ENCODE measurements at places on chromosomes 4 and X. TPM values are rescaled to one million over a fixed set of nuclear protein-coding genes. Genes with fewer than 3 reads are reported as not detected.

GRCh38 chr4:171308661-171309060, 504.5 kb upstream of the GALNTL6 start:
- DNase-seq: no peak
- no peaks in the 10 kb centered on the region for H3K27me3 ChIP-seq
- H3K27ac ChIP-seq: no peak overlapping the region
- no peaks in the 10 kb centered on the region for H3K4me1 ChIP-seq
- H3K36me3 ChIP-seq: no peaks in the 10 kb centered on the region

GRCh38 chr4:1401409-1402020, 4.7 kb downstream of the NKX1-1 start:
- no peak overlapping the region for H3K4me3 ChIP-seq
- no peak for DNase-seq
- no peaks in the 10 kb centered on the region for H3K36me3 ChIP-seq
- H3K27ac ChIP-seq: no peak overlapping the region

- no peaks in the 10 kb centered on the region for H3K27me3 ChIP-seq
- H3K36me3 ChIP-seq: no peaks in the 10 kb centered on the region
- H3K4me3 ChIP-seq: no peak overlapping the region
- H3K27ac ChIP-seq: no peak overlapping the region
- H3K4me1 ChIP-seq: no peaks in the 10 kb centered on the region
- DNase-seq: no peak
Observed at GRCh38 chr4:18388039-18388438, 366.5 kb upstream of the LCORL start.

DNA sequence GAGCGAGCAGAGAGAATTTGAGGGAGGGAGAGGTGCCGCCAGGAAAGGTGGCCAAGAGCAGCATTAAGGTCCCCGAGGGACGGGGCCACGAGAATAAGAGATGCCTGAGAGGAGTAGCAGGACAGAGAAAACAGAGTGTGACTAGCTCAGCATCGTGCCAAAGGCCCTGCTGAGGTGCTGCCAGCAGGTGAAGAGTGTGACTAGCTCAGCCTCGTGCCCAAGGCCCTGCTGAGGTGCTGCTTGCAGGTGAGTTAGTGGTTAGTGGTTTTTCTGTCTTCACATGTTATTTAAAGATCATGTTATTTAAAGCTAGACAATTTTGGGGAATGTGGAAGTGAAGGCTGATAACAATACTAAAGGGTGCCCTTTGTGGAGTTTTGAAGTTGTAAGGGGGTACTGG, 464.5 kb upstream of the FAT1 start:
- H3K27ac ChIP-seq: no peak overlapping the region
- H3K4me3 ChIP-seq: no peak overlapping the region
- H3K36me3 ChIP-seq: no peaks in the 10 kb centered on the region
- no peaks in the 10 kb centered on the region for H3K4me1 ChIP-seq
- no peak for DNase-seq

DNA sequence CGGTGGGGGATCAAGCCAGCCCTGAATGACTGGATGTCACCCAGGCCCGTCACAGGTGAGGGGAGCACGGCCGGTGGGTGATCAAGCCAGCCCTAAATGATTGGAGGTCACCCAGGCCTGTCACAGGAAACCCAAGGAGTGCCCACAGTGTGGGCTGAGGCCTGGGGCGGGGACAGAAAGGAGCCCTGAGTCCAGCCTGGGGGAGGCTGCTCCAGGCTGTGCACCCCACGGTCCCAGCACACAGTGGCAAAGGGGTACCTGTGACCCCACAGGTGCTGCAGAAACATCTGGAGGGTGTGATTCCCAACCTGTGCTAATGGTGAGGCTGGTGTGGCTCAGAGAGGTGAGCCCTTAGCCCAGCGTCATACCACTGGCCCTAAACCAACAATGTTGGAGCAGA, 6.2 kb upstream of the CPLX1 start:
- peaks cover 66% of the 10 kb centered on the region for H3K27me3 ChIP-seq
- H3K4me3 ChIP-seq: no peak overlapping the region
- no peaks in the 10 kb centered on the region for H3K36me3 ChIP-seq
- no peak for DNase-seq

DNA sequence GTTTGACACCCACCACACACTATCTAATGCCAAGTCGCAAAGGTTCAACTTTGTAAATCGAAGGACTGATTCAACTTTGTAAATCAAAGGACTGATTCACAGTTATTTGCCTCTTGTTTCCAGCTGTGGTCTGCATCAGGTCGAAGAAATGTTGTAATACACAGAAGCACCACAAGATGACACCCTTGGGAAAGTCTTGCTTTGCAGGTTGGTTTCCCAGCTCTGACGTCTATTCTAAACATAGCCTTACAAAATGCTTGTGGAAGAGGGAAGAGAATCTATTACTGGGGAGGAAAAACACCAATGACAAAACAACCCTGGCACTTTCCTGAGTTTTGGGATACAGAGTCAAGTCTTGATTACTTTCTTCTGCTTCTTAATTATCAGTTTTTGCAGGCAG, 35.3 kb downstream of the SUPT20HL1 start:
- DNase-seq: peak; percentile 20
- no peak overlapping the region for H3K4me3 ChIP-seq
- no peaks in the 10 kb centered on the region for H3K4me1 ChIP-seq
- H3K27me3 ChIP-seq: no peaks in the 10 kb centered on the region

DNA sequence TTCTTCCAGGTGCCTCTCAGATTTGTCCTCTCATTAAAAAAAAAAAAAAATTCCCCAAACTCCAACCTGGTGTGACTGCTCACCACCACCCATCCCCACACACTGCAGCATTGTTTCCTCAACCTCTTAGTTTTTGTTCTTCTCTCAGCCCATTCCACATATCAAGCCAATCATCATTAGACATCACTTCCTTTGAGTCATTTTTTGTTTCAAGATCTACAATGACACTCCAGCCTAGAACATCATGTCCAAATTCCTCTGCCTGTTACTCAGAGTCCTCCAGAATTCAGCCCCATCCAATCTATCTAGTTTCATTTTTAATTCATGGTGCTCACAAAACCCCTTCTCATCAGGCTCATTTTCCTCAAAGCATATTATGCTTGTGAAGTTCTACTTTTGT, 262.5 kb upstream of the TEX13A start:
- no peaks in the 10 kb centered on the region for H3K4me1 ChIP-seq
- no peak for DNase-seq
- H3K27me3 ChIP-seq: no peaks in the 10 kb centered on the region
- no peak overlapping the region for H3K27ac ChIP-seq
- no peaks in the 10 kb centered on the region for H3K36me3 ChIP-seq

- no peaks in the 10 kb centered on the region for H3K36me3 ChIP-seq
- no peaks in the 10 kb centered on the region for H3K4me1 ChIP-seq
- no peak for DNase-seq
- no peak overlapping the region for H3K4me3 ChIP-seq
- no peak overlapping the region for H3K27ac ChIP-seq
Observed at GRCh38 chr4:26039639-26040359, 125.8 kb downstream of the SMIM20 start.

GRCh38 chr4:114304567-114304966, 294.0 kb upstream of the UGT8 start:
- no peaks in the 10 kb centered on the region for H3K27me3 ChIP-seq
- H3K4me1 ChIP-seq: no peaks in the 10 kb centered on the region
- no peak overlapping the region for H3K27ac ChIP-seq
- H3K36me3 ChIP-seq: no peaks in the 10 kb centered on the region
- no peak for DNase-seq

OTUD4 gene
- 70.1 TPM for total RNA-seq

SPANXN1 gene
- not detected for total RNA-seq

HSFX2 gene
- total RNA-seq: not detected

DHRSX gene
- 15.9 TPM for total RNA-seq

- H3K4me3 ChIP-seq: no peak overlapping the region
- no peak for DNase-seq
- no peaks in the 10 kb centered on the region for H3K36me3 ChIP-seq
- H3K27ac ChIP-seq: no peak overlapping the region
Observed at GRCh38 chr4:73615613-73616012, 4.6 kb downstream of the RASSF6 start.

- no peaks in the 10 kb centered on the region for H3K27me3 ChIP-seq
- H3K4me1 ChIP-seq: no peaks in the 10 kb centered on the region
- no peak overlapping the region for H3K4me3 ChIP-seq
- no peak overlapping the region for H3K27ac ChIP-seq
- H3K36me3 ChIP-seq: no peaks in the 10 kb centered on the region
Observed at GRCh38 chr4:54908763-54909162, 216.6 kb downstream of the KDR start.

DNA sequence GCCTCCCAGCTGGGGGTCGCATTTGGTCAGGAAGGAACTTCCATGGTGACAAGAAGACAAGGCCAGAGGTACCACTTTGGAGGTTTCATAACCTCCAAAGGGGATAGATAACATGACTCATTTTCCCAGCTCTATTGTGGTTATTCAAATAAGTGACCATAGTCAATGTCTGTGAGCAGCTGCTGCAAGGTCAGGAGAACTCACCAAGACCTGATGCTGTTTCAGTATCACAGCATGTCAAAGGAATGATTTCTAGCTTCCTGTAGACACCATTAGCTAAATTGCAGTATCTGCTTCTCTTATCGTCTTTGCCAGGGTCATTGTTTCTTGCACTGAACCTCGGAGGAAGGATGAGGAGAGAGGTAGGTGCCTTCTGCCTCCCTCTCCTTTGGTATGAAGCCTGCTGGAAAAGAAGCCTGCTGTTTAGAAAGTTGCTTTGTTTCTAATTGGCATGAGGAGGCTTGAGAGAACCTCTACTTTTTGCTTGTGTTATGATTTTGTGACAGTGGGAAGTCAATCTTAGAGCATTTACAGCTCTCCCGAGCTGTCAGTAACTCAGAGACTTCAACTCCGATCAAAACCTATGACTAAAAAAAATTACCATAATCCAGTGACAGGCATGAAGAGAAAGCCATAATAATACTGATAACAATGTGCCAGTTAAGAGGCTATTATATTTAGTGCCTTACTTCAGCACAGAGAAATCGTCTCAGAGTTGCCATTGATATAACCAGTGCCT, 38.0 kb upstream of the GATB start:
- no peaks in the 10 kb centered on the region for H3K4me1 ChIP-seq
- H3K36me3 ChIP-seq: no peaks in the 10 kb centered on the region
- no peak overlapping the region for H3K27ac ChIP-seq
- H3K27me3 ChIP-seq: no peaks in the 10 kb centered on the region
- DNase-seq: no peak
